ENCODE measurements at places on chromosomes 5 and 9. TPM values are rescaled to one million over a fixed set of nuclear protein-coding genes. Genes with fewer than 3 reads are reported as not detected.

DNA sequence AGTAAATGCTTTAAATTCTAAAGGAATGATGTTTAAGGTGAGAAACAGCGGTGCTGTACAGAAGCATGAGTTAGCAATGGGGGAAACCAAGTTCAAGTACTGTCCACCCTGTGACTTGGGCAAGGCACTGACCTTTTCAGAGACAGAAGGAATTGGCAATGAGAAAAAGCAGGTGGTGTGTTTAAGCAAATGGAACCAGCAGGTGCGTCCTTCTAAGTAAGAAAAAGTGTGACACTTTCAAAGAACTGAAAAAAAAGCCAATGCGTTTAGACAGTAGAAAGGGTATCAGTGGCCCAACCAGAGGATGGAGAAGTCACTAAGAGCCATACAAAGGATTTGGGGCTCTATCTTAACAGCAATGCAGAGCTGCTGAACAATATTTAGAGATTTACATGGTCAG lies 250.6 kb downstream of the PAPPA start:
- H3K27ac ChIP-seq = no peak overlapping the region
- no peaks in the 10 kb centered on the region for H3K4me1 ChIP-seq
- no peak overlapping the region for H3K4me3 ChIP-seq
- H3K36me3 ChIP-seq = no peaks in the 10 kb centered on the region

The PDLIM4 gene
- total RNA-seq = 1.2 TPM

DNA sequence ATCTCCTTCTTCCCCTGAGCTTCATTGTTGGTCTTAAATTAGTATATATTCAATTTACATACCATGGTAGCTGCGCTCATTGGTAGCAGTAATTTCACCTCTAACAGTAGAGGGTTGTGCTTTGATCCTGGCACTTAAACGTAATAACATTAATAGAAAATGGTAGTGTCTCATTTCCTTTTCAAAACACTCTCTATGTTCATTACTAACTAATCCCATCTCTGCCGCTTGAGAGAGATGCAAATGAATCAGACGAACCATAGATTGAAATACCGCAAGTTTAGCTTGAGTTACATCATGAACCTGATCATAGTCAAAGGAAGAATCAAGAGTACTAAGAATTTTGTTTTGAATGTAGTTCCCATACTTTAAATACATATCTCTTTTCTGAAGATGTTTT lies 2.2 kb downstream of the THBS4 start:
- H3K27ac ChIP-seq = no peak overlapping the region
- H3K4me3 ChIP-seq = peak overlapping the region; percentile 45
- no peaks in the 10 kb centered on the region for H3K36me3 ChIP-seq
- H3K4me1 ChIP-seq = peaks cover 30% of the 10 kb centered on the region
- no peak for DNase-seq

- H3K4me3 ChIP-seq = peak overlapping the region; percentile 39
- H3K4me1 ChIP-seq = peaks cover 70% of the 10 kb centered on the region
- DNase-seq = no peak
Observed at GRCh38 chr5:41863871-41864486, 6.2 kb downstream of the OXCT1 start.

DNA sequence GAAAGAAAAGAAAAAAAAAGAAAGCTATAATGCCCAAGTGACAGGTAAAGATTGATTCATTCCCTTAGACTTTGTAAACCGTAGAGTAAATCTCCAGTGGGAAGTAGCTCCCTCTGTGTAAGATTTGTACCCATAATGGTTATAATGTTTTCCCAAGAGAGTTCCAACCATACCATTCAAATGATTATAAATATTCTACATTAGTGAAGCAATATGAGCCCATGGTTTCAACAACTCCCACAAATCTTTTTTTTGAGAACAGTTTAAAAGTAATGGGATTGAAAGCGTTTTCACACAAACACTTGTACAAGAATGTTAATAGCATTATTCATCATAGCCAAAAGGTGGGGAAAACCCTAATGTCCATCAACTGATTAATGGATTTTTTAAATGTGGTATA lies 58.0 kb downstream of the GRAMD2B start:
- DNase-seq = no peak
- H3K4me1 ChIP-seq = no peaks in the 10 kb centered on the region
- no peak overlapping the region for H3K4me3 ChIP-seq
- no peak overlapping the region for H3K27ac ChIP-seq
- no peaks in the 10 kb centered on the region for H3K27me3 ChIP-seq

The FOXD4 gene
- not detected for total RNA-seq

The G3BP1 gene
- 312 TPM for total RNA-seq

The GRXCR2 gene
- total RNA-seq = not detected

The TIGD6 gene
- total RNA-seq = 2.4 TPM

The INSL4 gene
- not detected for total RNA-seq

GRCh38 chr5:56640763-56641406 lies 174.5 kb upstream of the MAP3K1 start:
- no peak for DNase-seq
- H3K4me1 ChIP-seq = no peaks in the 10 kb centered on the region
- no peaks in the 10 kb centered on the region for H3K36me3 ChIP-seq

- H3K36me3 ChIP-seq = peaks cover under 1% of the 10 kb centered on the region
- H3K4me3 ChIP-seq = no peak overlapping the region
- peaks cover 8% of the 10 kb centered on the region for H3K4me1 ChIP-seq
- H3K27ac ChIP-seq = no peak overlapping the region
- no peak for DNase-seq
Observed at GRCh38 chr9:79735023-79735779, 163.4 kb downstream of the TLE4 start.

The PCDHAC1 gene
- not detected for total RNA-seq

The MUSK gene
- not detected for total RNA-seq

DNA sequence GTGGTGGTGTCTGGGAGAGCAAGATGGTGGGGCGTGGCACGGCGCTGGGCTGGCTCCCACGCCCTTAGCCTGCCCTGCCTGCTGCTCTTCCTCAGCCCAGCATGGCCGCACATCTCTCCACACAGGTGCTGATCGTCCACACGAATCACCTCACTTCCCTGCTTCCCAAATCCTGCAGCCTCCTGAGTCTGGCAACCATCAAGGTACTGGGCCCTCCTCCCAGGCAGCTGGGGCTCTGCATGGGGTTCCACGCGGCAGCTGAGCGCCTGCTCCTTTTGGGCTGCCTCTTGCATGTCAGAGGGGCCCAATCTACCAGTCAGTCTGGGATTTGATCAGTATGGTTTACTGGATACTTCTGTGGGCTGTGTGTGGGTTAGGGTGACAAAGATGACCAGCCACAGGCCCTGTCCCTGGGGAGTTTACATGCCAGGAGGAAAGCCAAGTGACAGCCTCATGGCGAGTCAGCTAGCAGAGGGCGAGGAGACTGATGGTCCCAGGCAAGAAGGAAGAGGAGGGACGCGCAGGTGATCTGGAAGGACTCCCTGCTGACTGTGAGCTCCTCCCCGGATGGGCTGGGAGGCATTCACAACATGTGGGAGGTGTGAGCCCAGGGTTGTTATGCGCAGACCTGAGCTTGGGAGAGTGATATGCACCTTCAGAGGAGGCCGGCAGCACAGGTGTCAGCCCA lies 6.0 kb downstream of the LRSAM1 start:
- no peaks in the 10 kb centered on the region for H3K27me3 ChIP-seq
- peaks cover 32% of the 10 kb centered on the region for H3K36me3 ChIP-seq
- no peak for DNase-seq
- H3K27ac ChIP-seq = no peak overlapping the region
- peaks cover 5% of the 10 kb centered on the region for H3K4me1 ChIP-seq

The SCGB3A1 gene
- total RNA-seq = not detected

- H3K4me3 ChIP-seq = no peak overlapping the region
- no peak overlapping the region for H3K27ac ChIP-seq
- peaks cover 11% of the 10 kb centered on the region for H3K4me1 ChIP-seq
Observed at GRCh38 chr5:74393943-74394342, 246.6 kb downstream of the ENC1 start.

GRCh38 chr5:103151156-103151555 lies 31.1 kb downstream of the PPIP5K2 start:
- H3K36me3 ChIP-seq = peaks cover 17% of the 10 kb centered on the region
- H3K27ac ChIP-seq = no peak overlapping the region
- DNase-seq = no peak
- H3K4me1 ChIP-seq = peaks cover 2% of the 10 kb centered on the region
- no peak overlapping the region for H3K4me3 ChIP-seq

GRCh38 chr9:22316645-22317044 lies 130.0 kb upstream of the DMRTA1 start:
- H3K4me3 ChIP-seq = no peak overlapping the region
- no peaks in the 10 kb centered on the region for H3K36me3 ChIP-seq
- no peaks in the 10 kb centered on the region for H3K27me3 ChIP-seq
- H3K4me1 ChIP-seq = no peaks in the 10 kb centered on the region

GRCh38 chr5:134583766-134584165 lies 48.9 kb downstream of the SAR1B start:
- H3K4me1 ChIP-seq = peaks cover 7% of the 10 kb centered on the region
- no peak for DNase-seq
- no peak overlapping the region for H3K27ac ChIP-seq
- H3K4me3 ChIP-seq = no peak overlapping the region
- H3K27me3 ChIP-seq = no peaks in the 10 kb centered on the region
- peaks cover 18% of the 10 kb centered on the region for H3K36me3 ChIP-seq

- peak overlapping the region; percentile 97 for H3K4me3 ChIP-seq
- peaks cover 56% of the 10 kb centered on the region for H3K36me3 ChIP-seq
- DNase-seq = peak; percentile 56
- peak overlapping the region; percentile 99 for H3K27ac ChIP-seq
Observed at GRCh38 chr5:115543365-115544042, 1.1 kb downstream of the FEM1C start.

- H3K4me1 ChIP-seq = no peaks in the 10 kb centered on the region
- no peak overlapping the region for H3K4me3 ChIP-seq
- no peak for DNase-seq
- H3K27ac ChIP-seq = no peak overlapping the region
Observed at GRCh38 chr5:115578657-115579056, 23.6 kb downstream of the TICAM2 start.

The CNTFR gene
- not detected for total RNA-seq

The TNC gene
- 1.9 TPM for total RNA-seq
